ENCODE measurements at places on chromosomes 4 and X.

DNA sequence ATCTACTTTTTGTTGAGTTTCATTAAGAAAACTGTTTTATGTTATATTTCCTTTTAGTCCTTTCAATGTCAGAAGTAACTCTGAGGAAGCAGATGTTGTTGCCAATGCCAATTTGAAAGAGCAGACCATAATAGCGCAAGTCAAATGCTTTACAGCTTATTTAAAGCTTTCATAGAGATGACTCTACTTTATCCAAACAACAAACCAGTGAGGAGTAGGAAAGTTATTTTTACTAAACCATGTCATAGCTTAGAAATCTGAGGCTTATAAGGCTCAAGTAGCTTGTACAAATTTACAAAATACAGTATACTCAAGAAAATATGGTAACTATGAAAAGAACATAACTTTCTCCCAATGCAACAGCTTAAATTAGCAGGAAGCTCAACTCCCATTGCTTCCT, 40.1 kb upstream of the SPOCK3 start:
- no peak overlapping the region for H3K27ac ChIP-seq
- H3K4me1 ChIP-seq = no peaks in the 10 kb centered on the region
- no peaks in the 10 kb centered on the region for H3K27me3 ChIP-seq
- H3K36me3 ChIP-seq = no peaks in the 10 kb centered on the region
- no peak for DNase-seq

GRCh38 chr4:159071969-159072765, 30.7 kb upstream of the RAPGEF2 start:
- no peaks in the 10 kb centered on the region for H3K36me3 ChIP-seq
- DNase-seq = no peak
- H3K4me3 ChIP-seq = no peak overlapping the region
- no peaks in the 10 kb centered on the region for H3K27me3 ChIP-seq
- H3K4me1 ChIP-seq = peaks cover 6% of the 10 kb centered on the region

GRCh38 chr4:142293536-142293935, 552.6 kb downstream of the INPP4B start:
- no peak overlapping the region for H3K27ac ChIP-seq
- no peaks in the 10 kb centered on the region for H3K27me3 ChIP-seq
- DNase-seq = no peak
- peaks cover 66% of the 10 kb centered on the region for H3K36me3 ChIP-seq

DNA sequence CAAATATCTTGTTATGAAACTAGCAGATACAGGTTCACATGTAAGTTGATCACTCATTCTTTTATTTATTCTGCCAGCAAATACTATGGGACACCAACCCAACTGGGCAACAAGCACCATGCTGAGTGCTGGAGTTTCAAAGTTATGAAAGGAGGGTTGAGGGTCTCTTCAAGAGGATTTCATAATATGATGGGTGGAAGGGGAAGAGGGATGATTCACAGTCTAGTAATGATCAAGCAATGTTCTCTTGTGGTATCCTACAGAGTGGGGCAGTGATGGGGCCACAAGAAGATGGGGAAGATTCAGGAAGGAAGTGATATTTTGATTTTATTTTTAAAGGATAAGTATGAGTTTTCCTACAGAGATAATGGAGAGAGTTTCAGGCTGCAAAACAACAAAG, 46.2 kb upstream of the TXK start:
- no peaks in the 10 kb centered on the region for H3K27me3 ChIP-seq
- no peak overlapping the region for H3K27ac ChIP-seq
- no peaks in the 10 kb centered on the region for H3K36me3 ChIP-seq
- no peak for DNase-seq
- peaks cover 12% of the 10 kb centered on the region for H3K4me1 ChIP-seq

DNA sequence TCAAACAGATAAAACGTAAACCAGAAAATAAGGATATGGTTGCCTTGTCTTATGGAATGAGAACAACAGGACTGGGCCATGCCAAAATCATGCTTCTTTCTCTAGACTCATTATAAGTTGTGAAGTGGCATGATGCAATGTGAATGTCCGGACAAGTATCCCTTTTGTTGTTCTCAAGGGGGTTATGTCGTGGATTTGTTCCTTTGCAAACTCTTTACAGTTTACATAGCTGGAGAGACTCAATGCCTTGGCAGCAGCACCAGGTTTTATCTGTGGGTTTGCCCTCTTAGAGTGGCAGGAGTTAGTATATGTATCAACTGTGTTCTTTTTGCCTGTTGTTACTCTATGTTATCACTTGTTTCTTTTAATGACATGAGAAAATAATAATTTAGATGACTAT, 41.4 kb downstream of the SPRY1 start:
- peaks cover 5% of the 10 kb centered on the region for H3K4me1 ChIP-seq
- no peak overlapping the region for H3K27ac ChIP-seq
- H3K4me3 ChIP-seq = no peak overlapping the region
- H3K36me3 ChIP-seq = no peaks in the 10 kb centered on the region
- no peak for DNase-seq
